Common myeloid progenitor, CD34-positive (primary cell): ENCODE measurements at places on chromosomes 5 and 9.

- no peak for DNase-seq
Observed at GRCh38 chr9:113474360-113475028, 11.0 kb downstream of the RGS3 start.

DNA sequence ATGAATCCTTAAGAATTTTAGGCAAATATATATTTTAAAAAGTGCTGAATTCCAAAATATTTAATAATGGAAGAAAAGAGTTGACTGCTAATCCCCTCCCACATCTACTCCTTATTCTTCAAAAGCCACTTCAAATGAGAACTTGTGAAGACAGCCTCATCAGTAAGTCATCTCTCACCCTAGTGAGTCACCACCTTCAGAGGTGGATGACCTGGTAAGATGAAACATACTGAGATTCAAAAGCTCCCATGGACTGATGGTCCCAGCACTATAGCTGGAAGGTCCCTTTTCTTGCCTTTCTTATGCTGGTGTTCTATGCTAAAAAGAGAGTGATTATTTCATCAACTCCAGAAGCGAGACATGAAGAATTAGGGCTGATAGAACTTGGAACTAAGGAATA is 37.8 kb upstream of the SPDL1 start:
- DNase-seq, result no peak

DNA sequence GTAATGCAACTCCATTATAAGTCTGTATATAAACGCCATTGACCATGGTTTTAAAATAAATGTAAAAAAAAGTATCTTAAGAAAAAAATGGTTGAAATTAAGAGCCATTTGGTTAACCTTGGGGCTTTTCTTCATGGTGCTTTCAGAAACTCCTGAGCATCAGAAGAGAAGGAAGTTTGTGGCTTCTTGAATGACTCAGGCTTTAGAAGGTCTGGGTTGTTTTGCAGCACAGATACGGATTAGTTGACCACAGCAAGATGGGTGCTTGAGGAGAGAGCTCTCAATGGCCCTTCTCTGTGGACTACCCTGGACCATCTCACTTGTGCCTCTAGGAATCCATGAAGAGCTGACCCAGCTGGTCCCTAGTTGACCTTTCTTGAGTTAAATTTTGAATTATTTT is 189.5 kb downstream of the TMEM38B start:
- peak; percentile 78 for DNase-seq

DNA sequence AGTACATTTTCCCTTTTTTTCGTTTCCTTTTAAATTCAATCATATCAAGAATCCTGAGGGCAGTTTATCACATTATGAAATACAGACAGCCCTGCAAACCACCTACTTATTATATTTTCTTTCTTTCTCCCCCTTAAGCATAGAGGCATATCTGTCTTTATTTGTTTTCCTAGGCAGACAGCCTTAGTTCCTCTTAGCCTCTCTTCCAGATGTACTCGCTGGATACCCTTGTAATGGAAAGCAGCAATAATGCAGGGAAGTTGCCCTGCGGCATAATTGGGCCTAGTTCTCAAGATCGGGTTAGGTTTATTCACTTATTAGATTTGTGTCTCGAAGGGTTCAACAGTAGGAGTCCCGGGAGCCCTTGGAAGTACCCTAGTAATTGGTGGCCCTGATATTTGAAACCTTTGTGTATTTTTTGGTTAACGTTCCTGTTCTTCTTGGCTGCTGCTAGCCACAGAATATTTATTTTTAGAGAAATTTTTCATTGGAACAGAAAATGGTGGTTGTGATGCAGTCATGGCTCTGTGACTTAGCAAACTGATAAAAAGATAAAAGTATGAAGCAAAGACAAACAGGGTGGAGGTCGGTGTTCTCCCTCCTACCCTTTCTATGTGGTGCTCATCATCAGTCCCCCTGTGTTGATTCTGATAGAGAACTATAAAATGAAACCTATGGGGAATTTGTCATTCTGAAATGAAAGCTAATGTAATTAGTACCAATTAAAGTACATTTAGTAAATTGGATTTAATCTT is 6.4 kb downstream of the TLE4 start:
- DNase-seq, result peak; percentile 47

GRCh38 chr5:26482810-26483375 is 555.5 kb downstream of the CDH9 start:
- peak; percentile 7 for DNase-seq

- DNase-seq, result no peak
Observed at GRCh38 chr5:176614805-176615478, 5.0 kb upstream of the GPRIN1 start.

DNA sequence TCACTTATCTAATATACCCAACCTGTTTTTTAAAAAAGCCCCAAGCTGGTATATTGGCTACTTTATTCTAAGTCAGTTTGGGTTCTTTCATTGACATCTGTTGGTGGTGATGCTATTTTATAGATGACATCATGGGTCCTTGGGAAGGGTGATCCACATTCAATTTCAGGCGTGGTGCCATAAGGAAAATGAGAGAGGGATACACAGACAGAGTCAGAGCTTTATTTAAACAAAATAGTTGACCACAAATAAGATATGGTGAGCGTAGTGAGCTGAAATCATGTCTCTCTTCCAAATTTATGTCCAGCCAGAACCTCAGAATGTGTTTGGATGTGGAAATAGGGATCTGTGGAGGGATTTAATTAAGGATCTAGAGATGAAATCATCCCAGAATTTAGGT is 302.4 kb downstream of the MAT2B start:
- no peak for DNase-seq

DNA sequence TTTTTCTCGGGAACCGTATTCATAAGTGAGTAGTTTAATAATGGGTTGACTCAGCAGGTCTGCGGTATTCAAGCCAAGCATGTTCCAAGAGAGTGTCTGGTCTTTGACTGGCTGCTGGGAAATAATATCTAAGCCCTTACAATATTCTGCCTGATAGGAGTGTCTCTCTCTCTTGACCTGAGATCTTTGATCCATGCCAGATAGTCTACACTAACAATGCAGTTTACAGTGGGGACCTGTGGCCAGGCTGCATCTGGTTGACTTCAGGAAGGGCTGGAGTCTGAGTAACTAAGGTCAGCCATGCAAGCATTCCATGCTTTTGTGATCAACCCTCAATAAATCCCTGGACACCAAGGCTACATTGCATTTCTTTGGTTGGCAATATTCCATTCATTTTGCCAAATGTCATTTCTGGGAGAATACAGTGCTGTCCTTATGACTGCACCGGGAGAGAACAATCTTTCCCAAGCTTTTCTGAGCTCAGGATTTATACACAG is 195.5 kb downstream of the SEMA5A start:
- DNase-seq, result no peak

- DNase-seq, result no peak
Observed at GRCh38 chr9:107394264-107394663, 95.3 kb downstream of the KLF4 start.

GRCh38 chr9:112624711-112625707 is 92.9 kb downstream of the INIP start:
- DNase-seq, result no peak

GRCh38 chr9:117858561-117858960 is 154.4 kb downstream of the TLR4 start:
- DNase-seq, result no peak

DNA sequence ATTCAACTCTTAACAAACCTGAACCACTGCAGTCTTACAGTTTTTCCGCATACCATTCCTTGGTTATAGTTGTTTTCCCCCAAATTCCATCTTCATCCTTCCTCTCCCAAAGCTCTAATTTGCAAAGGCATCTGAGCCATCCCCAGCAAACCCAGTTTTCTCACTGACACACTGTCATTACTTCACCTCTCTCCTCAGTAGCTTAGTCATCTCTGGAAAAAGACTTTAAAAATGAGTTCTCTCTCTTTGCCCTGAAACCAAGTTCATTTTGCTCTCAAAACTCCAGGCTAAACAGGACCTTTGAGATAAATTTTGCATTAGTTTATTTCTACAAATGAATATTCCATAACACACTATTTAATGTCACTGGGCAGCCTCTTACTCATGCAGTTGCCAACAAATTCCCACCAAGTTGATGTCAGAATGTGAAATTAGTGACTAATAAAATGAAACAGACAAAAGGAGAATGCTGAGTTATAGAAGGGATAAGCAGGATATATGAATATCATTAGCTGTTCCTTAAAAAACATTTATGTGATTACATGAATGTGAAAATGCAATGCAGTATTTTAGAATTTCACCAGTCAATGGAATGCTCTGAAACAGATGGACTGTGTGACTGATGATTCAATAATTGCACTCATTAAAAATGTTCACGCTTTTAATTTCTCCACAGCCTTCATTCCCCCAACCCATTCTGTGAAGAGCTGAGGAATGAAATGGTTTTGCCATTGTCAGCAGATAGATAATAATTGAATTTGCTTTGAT is 107.4 kb upstream of the DMAC1 start:
- DNase-seq, result no peak

DNA sequence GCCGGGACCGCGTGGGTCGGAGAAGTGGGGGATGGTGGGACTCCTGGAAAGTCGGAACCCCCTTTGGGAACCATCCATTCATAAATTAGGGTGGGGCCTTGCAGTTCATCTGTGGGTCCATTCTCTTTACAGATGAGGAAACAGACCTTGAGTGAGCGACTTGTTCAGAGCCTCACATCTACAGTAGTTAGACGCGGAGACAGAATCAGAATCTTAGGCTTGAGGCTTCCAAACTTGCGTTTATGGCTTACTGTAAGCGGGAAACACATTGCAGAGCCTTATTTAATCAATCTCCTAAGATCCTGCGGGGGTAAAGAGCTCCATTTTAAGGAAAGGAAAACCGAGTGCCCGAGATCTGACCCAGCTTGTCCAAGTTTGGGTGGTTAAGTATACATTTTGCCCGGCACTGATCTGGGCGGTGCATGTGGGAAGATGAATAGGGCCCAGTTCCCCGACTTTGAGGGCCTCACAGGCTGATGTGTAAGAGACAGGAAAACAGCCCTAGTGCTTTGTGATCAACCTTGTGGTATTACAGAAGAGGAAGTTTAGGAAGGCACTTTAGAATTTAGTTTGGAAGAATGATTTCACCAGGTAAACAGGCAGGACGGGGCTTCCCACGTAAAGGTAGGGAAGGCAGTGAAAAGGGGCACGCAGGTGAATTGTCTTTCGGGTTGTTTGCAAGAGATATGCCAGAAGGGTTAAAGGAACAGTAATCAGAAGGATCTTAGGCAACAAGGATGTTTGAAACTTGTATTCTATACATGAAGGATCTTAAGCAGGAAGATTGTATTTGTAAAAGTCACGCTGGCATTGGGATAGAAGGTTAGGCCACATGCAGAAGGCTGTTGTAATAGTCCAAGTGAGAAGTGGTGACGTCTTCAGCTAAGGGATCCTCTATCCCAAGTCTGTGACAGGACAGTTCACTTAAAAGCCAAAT is 744 bp downstream of the TARS1 start:
- peak; percentile 44 for DNase-seq

DNA sequence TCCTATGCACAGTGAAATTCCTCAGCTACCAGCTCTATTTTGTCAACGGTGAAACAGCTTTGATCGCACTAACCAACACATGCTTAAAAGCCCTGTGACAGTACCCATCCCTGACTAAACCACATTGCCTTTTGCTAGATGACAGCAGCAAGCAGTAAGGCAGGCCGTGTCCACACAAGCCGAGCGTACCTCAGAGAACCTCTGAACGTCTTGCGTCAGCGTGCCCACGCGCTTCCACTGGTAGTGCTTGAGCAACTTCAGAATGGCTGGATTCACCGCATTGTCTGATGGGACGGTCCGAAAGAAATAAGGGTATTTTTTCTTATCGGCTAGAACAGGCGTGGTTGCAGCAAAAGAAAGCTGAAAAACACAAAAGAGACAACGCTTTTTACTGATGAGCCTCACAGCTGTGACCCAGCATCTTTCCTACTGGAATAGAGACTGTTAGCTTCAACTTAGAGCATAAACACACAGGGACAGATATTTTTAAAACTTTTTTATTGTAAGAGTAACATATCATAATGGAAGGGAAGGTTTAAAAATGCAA is 167.0 kb downstream of the GABBR2 start:
- DNase-seq, result no peak

GRCh38 chr5:146521403-146522106 is 5.6 kb upstream of the GPR151 start:
- DNase-seq, result no peak

GRCh38 chr9:98805506-98806272 is 1.8 kb upstream of the GALNT12 start:
- no peak for DNase-seq

- DNase-seq, result no peak
Observed at GRCh38 chr5:107483231-107484024, 187.3 kb downstream of the EFNA5 start.

GRCh38 chr9:18639911-18640310 is 166.0 kb downstream of the ADAMTSL1 start:
- DNase-seq, result no peak

- DNase-seq, result no peak
Observed at GRCh38 chr9:136840140-136840876, 2.0 kb upstream of the AJM1 start.

- no peak for DNase-seq
Observed at GRCh38 chr9:114430457-114430856, 42.7 kb upstream of the AKNA start.

DNA sequence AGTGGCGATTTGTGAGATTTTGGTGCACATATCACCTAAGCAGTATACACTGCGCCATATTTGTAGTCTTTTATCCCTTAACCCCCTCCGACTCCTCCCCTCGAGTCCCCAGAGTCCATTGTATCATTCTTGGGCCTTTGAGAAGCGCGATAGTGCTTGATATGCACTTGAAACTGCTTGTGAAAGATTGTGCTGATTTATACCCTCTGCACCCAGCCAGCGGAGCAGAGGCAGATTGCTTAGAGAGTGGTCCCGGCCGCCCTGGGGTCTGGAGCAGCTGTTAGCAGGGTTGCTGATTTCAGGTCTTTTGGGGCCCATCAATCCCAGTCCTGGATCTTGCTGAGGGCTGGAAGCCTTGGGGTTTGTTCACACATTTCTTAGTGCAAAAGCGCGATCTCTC is 13.0 kb upstream of the FAM240B start:
- DNase-seq, result no peak

- no peak for DNase-seq
Observed at GRCh38 chr5:56291661-56292374, 58.7 kb upstream of the ANKRD55 start.

DNA sequence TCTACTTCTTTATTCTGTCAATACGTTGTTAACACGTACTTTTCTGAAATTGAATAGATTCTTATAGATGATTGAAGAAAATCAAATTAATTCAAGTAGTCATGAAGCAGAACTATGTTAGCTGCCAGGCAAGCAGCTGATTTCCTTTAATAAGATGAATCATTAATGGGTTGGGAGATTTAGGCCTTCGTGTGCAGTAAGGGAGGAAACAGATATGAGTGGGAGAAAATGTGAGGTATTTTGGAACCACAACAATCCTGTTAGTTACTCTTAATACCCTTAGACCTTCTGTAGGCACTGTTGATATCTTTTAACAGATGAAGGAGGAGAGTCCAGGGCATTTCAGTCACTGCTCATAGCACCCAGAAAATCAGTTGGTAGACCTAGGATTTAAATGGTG is 121.0 kb downstream of the AOPEP start:
- peak; percentile 88 for DNase-seq

DNA sequence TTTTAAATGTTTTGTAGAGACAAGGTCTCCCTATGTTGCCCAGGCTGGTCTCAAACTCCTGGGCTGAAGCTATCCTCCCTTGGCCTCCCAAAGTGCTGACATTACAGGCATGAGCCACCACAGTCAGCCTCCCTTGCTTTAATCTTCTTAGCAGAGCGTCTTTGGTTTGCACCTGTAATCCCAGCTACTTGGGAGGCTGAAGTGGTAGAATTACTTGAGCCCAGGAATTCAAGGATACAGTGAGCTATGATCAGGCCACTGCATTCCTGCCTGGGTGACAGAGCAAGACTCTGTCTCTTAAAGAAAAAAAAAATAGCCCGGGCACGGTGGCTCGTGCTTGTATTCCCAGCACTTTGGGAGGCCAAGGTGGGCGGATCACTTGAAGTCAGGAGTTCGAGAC is 27.8 kb downstream of the UBE2D2 start:
- no peak for DNase-seq

GRCh38 chr5:164301708-164302107 is 796.3 kb downstream of the MAT2B start:
- DNase-seq, result no peak
